HFFc6 (cell line): ENCODE measurements at places on chromosomes 4 and X.
A peak's percentile ranks its signal among the peaks of the same experiment; 100 is the strongest.

DNA sequence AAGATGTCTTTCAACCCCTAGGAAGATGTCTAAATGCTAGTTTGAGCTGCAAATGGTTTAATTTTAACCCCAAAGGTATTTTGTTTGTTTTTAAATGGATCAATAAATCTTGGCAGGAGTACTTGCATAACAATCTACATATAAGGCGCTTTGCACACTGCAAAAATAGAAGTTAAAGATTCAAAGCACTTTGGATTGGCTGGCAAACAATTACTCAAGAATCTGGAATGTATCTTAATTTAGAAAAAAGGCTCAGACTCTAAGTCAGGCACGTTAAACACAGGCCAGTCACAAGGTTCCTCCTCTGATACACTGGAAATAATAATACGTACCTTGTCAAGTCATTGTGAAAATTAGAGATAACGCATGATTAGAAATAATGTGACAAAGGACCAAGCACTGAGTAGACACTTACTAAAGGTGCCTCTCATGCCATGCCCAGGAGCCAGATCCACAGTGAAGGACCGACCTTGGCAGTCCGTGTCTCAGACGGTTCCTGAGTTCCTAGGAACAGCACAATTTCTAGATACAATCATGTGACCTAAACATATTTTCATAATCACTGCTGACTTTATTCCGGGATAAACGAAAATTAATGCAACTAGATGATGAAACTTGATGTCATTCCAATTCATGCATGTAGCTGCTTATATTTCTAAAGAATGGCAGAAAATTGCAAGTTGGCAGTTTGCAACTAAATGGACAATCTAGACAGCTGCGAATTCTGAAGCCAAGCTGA lies 49.6 kb downstream of the PROM1 start:
- H3K27ac ChIP-seq: no peak overlapping the region
- H3K4me1 ChIP-seq: peaks cover 15% of the 10 kb centered on the region
- H3K4me3 ChIP-seq: no peak overlapping the region
- H3K27me3 ChIP-seq: peaks cover 17% of the 10 kb centered on the region
- no peaks in the 10 kb centered on the region for H3K36me3 ChIP-seq

- H3K4me1 ChIP-seq: peaks cover 5% of the 10 kb centered on the region; the same call in 1 of the 2 replicates
- H3K4me3 ChIP-seq: no peak overlapping the region
- DNase-seq: no peak
- H3K27ac ChIP-seq: no peak overlapping the region
- H3K36me3 ChIP-seq: no peaks in the 10 kb centered on the region
- H3K27me3 ChIP-seq: peaks cover 6% of the 10 kb centered on the region
Observed at GRCh38 chrX:39475372-39475771, 622.4 kb downstream of the BCOR start.

GRCh38 chr4:143721317-143721716 lies 20.8 kb upstream of the FREM3 start:
- no peaks in the 10 kb centered on the region; the same call in 1 of the 2 replicates for H3K27me3 ChIP-seq
- H3K4me3 ChIP-seq: no peak overlapping the region
- H3K4me1 ChIP-seq: no peaks in the 10 kb centered on the region

- H3K27me3 ChIP-seq: peaks cover 4% of the 10 kb centered on the region; the same call in 1 of the 2 replicates
- no peak overlapping the region for H3K27ac ChIP-seq
- no peaks in the 10 kb centered on the region for H3K36me3 ChIP-seq
- no peak for DNase-seq
Observed at GRCh38 chr4:79603681-79604080, 195.7 kb upstream of the GK2 start.

GRCh38 chrX:107935200-107935599 lies 47.0 kb downstream of the TEX13B start:
- H3K27ac ChIP-seq: no peak overlapping the region
- no peak overlapping the region for H3K4me3 ChIP-seq
- no peaks in the 10 kb centered on the region for H3K36me3 ChIP-seq
- no peaks in the 10 kb centered on the region; the same call in 1 of the 2 replicates for H3K27me3 ChIP-seq

DNA sequence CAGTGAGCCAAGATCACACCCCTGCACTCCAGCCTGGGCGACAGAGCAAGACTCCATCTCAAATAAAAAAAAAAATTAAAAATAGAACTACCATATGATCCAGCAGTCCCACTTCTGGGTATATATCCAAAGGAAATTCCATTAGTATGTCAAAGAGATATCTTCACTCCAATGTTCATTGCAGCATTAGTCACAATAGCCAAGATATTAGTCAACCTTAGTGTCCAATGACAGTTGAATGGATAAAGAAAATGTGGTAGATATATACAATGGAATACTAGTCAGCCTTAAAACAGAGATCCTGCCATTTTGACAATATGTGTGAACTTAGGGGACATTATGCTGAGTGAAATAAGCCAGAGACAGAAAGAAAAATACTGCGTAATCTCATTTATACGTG lies 49.4 kb downstream of the C4orf46 start:
- no peaks in the 10 kb centered on the region for H3K36me3 ChIP-seq
- H3K4me1 ChIP-seq: no peaks in the 10 kb centered on the region; the same call in 1 of the 2 replicates
- no peak overlapping the region for H3K4me3 ChIP-seq
- no peak overlapping the region for H3K27ac ChIP-seq

GRCh38 chr4:6245246-6246169 lies 24.1 kb upstream of the WFS1 start:
- H3K4me1 ChIP-seq: no peaks in the 10 kb centered on the region
- peaks cover 14% of the 10 kb centered on the region for H3K27me3 ChIP-seq
- H3K36me3 ChIP-seq: no peaks in the 10 kb centered on the region; the same call in 1 of the 2 replicates
- no peak overlapping the region for H3K27ac ChIP-seq

DNA sequence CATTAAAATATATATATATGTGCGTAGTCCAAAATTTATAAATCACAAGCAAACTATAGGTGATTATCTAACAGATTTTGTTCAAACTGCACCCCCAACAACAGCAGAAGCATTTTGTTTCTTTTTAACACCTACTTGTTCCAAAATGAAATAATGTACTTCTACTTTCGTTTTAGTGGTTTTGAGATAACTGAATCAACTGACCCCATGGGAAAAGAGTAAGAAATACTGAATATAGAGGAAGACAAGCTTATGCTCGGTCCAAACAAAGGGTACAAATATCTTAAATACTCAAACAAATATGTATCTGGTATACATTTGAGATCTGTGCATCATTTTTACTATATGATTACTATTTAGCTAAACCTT lies 22.4 kb downstream of the MAP7D3 start:
- no peak for DNase-seq
- no peak overlapping the region for H3K4me3 ChIP-seq
- no peak overlapping the region for H3K27ac ChIP-seq
- H3K36me3 ChIP-seq: peaks cover 15% of the 10 kb centered on the region
- H3K27me3 ChIP-seq: no peaks in the 10 kb centered on the region; the same call in 1 of the 2 replicates

DNA sequence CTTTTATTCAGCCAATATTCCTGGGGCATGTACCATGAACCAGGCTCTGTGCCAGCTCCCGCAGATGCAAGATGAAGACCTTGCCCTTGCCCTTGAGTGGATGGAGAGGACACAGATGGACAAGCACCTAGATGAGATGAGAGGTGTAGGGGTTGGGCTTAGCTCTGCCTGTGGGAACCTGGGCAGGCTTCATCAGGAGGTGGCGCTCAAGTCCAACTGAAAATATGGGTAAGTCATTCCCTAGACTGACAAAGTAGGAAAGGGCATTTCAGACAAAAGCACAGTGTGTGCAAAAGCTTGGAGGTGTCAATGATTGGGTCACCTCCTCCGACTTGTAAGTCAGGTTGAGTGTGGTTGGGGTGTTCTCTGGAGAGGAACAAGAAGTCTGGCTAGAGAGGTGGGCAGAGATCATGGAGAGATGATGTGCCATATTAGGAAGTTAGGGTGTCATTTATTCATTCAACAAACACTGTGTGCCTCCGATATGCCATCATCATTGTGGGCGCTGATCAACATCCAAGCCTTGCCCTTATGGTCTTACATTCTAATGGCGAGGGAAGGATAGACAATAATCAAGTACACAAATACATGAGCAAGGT lies 64.6 kb downstream of the ANAPC4 start:
- no peaks in the 10 kb centered on the region for H3K36me3 ChIP-seq
- peak; percentile 55 for DNase-seq
- no peak overlapping the region for H3K27ac ChIP-seq

DNA sequence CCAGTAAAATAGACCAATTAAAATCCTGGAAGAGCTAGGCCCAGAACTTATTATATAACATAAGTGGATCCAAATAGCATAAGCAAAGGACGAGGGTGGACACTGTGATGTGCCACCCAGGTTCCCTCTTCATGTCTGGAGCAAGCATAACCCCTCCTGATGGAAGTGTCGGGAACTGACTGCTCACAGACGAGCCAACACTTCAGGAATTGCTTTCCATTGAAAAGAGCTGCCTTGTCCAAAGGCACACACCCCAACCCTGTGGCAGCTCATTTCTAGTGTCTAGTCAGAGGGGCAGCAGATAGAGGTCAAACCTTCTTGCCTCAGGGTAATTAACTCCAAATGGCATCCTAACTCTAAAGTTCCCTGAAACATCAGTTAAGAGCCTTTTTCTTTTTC lies 15.3 kb downstream of the DDIT4L start:
- no peak overlapping the region for H3K4me3 ChIP-seq
- no peak for DNase-seq
- no peaks in the 10 kb centered on the region for H3K36me3 ChIP-seq

DNA sequence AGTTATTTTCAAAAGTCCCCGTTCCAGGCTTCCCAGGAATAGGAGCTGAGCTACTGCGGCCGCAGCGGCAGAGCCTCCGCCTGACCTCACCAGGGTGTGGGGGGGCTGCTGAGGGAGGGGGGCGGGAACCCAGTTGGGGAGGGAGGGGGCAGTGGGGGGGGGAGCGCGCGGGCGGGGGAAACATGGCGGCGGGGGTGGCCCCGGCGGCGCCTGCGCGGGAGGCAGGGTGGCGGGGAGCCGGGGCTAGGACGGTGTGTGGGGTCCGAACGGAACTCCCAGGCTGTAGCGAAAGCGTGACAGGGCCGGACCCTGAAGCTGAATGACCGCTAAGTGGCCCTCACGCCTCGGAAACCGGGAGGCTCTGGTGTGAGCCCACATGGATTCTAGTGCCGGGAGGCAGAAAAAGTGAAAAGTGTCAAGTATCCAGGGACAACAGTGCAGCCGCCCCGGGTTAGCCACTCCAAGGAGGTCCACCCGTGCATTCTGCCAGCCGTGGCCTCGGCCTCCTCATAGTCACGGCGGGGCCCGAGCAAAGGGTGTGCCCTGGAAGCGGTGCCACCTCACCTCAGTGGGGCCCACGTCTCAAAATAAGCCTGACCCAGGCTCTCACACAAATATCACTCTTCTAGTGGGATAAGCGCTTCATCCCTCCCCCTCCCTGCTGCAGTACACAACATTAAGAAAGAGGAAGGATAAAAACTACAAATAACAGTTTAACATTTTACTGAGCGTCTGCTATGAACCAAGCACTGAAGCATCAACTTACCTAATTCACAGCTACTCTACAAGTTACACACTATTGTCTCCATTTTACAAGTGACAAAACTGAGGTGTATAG lies at the start of gene KLHL13:
Gene KLHL13 (minus strand): TSS at position 98 of the 838 bp plus-strand sequence. CDS start 88,337 bp downstream, outside the sequence.
- H3K4me1 ChIP-seq: no peaks in the 10 kb centered on the region
- DNase-seq: no peak
- no peaks in the 10 kb centered on the region for H3K36me3 ChIP-seq
- no peaks in the 10 kb centered on the region; the same call in none of the 2 replicates for H3K27me3 ChIP-seq
- no peak within 1 kb of the TSS for H3K27ac ChIP-seq

- no peak for DNase-seq
- H3K4me3 ChIP-seq: no peak overlapping the region
- H3K27me3 ChIP-seq: no peaks in the 10 kb centered on the region
- peaks cover 12% of the 10 kb centered on the region for H3K4me1 ChIP-seq
- H3K27ac ChIP-seq: no peak overlapping the region
Observed at GRCh38 chr4:80809039-80809729, 221.3 kb upstream of the BMP3 start.

GRCh38 chr4:174483792-174484191 lies 38.5 kb downstream of the HPGD start:
- no peaks in the 10 kb centered on the region for H3K4me1 ChIP-seq
- H3K36me3 ChIP-seq: no peaks in the 10 kb centered on the region; the same call in 1 of the 2 replicates
- no peak overlapping the region for H3K4me3 ChIP-seq
- no peak overlapping the region for H3K27ac ChIP-seq
- H3K27me3 ChIP-seq: no peaks in the 10 kb centered on the region; the same call in 1 of the 2 replicates

- no peaks in the 10 kb centered on the region for H3K4me1 ChIP-seq
- no peaks in the 10 kb centered on the region for H3K36me3 ChIP-seq
- DNase-seq: no peak
- no peak overlapping the region for H3K27ac ChIP-seq
Observed at GRCh38 chrX:82087699-82088098, 885.8 kb downstream of the SH3BGRL start.

- DNase-seq: no peak
- no peak overlapping the region for H3K27ac ChIP-seq
- H3K27me3 ChIP-seq: no peaks in the 10 kb centered on the region; the same call in 1 of the 2 replicates
- no peak overlapping the region for H3K4me3 ChIP-seq
- H3K36me3 ChIP-seq: no peaks in the 10 kb centered on the region
- no peaks in the 10 kb centered on the region for H3K4me1 ChIP-seq
Observed at GRCh38 chrX:40279762-40280161, 182.0 kb upstream of the BCOR start.

GRCh38 chr4:33063241-33063640 lies 2343.1 kb downstream of the PCDH7 start:
- H3K36me3 ChIP-seq: no peaks in the 10 kb centered on the region
- peak; percentile 59 for DNase-seq
- H3K27ac ChIP-seq: peak overlapping the region; percentile 27; the same call in 1 of the 2 replicates
- H3K27me3 ChIP-seq: no peaks in the 10 kb centered on the region
- peaks cover 8% of the 10 kb centered on the region; the same call in 1 of the 2 replicates for H3K4me1 ChIP-seq
- H3K4me3 ChIP-seq: no peak overlapping the region

DNA sequence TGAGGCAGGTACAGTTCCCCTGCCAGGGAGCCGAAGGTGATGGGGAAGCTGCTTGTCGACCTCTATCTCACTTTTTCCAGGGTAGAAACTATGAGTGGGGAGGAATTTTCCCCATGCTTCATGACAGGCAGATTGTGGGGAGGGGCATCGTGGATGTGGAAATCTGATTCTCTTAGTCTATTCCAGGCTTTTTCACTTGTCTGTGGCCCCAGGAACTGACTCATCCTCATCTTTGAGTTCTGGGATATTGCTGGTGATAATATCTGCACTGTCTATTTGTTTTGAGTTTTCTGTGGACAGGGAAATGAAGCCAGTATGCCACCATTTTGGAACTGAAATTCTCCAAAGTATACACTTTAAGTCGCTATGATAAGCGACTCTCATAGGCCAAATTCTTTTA lies 7.6 kb upstream of the TLR2 start:
- no peak overlapping the region; the same call in 1 of the 2 replicates for H3K4me3 ChIP-seq
- peaks cover 12% of the 10 kb centered on the region for H3K4me1 ChIP-seq
- peaks cover 13% of the 10 kb centered on the region for H3K27me3 ChIP-seq
- H3K36me3 ChIP-seq: no peaks in the 10 kb centered on the region
- H3K27ac ChIP-seq: peak overlapping the region; percentile 54; the same call in 1 of the 2 replicates

DNA sequence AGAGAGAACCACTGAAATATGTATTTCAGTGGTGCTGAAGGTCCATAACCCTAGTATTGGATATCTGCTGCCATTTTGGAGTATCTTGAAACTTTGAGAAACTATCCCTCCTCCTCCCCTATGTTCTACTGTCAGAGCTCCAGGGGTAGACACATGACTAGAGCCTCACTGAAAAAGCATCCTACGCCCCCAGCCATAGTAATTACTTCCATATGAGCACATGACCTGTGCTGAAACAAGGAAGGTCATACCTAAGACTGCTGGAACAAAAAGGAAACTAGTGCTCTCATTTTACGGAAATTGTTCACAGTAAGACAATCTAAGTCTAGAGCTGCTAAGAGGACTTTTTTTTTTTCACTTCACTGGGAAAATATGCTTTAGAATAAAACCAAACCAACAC lies 42.0 kb upstream of the MAPK10 start:
- DNase-seq: no peak
- no peaks in the 10 kb centered on the region for H3K36me3 ChIP-seq
- H3K4me1 ChIP-seq: no peaks in the 10 kb centered on the region
- H3K27ac ChIP-seq: no peak overlapping the region

- peaks cover 61% of the 10 kb centered on the region for H3K4me1 ChIP-seq
- peak; percentile 90 for DNase-seq
- peak overlapping the region; percentile 77 for H3K27ac ChIP-seq
- H3K27me3 ChIP-seq: peaks cover 2% of the 10 kb centered on the region
Observed at GRCh38 chr4:128600996-128601871, 208.3 kb upstream of the JADE1 start.
